ENCODE measurements at places on chromosomes 2 and 18.

DNA sequence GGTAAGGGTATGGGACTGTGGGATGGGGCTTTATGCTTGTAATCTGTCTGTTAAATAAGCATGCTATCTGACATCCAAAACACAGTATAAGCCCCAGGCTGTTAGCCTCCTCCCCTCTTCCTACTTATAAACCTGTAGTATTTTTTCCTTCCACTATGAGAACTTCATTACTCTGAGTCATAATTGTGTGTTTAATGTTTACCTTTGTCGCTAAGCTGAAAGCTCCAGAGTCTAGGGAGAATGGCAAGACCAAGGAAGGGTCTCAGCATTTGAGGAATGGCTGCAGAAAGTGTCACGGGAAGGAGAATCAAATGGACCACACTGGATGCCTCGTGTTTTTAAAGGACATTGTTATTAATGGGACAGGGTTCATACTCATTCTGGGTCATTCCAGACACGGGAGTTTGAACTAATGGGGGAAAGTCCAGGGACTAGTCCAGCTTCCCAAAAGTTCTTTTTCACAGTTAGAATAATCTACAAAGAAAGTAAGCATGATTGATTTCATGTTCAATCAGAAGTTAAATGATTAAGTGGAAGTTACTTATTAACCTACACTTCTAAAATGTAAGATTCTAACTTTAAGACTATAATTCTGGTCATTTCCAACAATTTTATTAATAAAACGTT is 292.2 kb downstream of the AFF3 start:
- DNase-seq = no peak

DNA sequence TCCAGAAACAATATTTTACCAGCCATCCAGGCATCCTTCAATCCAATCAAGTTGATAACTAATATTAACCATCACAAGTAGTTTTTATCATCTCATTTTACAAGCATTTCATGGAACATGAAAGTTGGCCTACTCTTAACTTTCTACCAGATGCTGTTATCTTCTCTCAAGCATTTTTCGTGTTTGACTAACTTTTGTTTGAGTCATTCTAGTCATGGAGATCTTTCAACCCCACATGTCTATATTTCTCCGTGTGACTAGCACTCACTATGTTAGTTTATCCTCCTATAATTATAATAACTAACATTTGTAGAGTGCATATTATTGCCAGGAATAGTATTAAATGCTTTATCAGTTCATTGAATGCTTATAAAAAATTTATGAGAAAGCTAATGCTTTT is 307.0 kb upstream of the CWC22 start:
- no peak for DNase-seq

DNA sequence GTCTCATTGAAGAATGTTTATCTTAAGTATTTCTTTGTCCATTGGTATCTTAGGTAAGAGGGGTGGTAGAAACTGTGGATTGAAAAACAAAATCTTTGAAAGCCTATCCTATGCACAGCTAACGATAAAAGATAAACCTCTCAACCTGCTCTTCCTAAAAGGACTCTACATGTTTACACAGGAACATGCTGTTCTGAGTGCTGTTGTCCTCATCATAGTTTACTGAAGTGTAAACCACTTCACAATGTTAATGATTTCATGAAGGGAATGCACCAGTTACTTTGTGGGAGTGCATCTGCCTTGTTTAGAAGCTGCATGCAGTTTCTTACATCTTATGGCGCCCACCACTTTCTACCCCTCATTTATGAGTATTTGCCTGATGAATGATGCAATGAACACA is 1.2 kb downstream of the ACMSD start:
- no peak for DNase-seq

DNA sequence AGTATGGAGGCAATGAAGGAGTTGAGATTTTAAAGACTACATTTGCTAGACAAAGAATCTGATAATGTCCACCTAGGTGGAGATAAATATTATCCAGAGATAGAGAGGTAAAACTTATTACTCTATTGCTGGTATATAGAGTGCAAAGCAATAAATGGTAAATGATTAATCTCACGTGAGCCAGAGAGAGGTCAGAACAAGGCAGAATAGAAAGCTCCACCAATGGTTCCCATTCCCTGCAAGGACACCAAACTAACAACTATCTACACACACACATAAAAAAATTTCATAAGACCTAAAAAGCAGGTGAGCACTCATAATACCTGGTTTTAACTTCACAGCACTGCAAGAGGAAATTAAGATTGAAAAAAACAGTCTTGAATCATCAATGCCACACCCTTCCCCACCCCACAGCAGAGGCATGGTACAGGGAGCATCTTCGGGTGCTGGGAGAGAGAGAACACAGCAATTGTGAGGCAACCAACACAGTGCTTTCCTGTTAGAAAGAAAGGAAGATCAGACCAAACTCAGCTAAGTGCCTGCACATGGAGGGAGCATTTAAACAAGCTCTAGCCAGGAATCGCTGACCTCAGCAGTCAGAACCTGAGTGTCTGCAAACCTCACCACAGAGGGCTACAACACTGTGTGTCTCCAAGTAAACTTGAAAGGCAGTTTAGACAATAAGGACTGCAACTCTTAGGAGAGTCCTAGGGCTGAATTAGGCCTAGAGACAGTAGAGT is 1432.6 kb upstream of the TMEFF2 start:
- no peak for DNase-seq

GRCh38 chr2:100852999-100853908 is 33.3 kb downstream of the NPAS2 start:
- no peak for DNase-seq

All from nephron progenitor cell (in vitro differentiated cells).